ENCODE measurements at places on chromosomes 16 and 17.

DNA sequence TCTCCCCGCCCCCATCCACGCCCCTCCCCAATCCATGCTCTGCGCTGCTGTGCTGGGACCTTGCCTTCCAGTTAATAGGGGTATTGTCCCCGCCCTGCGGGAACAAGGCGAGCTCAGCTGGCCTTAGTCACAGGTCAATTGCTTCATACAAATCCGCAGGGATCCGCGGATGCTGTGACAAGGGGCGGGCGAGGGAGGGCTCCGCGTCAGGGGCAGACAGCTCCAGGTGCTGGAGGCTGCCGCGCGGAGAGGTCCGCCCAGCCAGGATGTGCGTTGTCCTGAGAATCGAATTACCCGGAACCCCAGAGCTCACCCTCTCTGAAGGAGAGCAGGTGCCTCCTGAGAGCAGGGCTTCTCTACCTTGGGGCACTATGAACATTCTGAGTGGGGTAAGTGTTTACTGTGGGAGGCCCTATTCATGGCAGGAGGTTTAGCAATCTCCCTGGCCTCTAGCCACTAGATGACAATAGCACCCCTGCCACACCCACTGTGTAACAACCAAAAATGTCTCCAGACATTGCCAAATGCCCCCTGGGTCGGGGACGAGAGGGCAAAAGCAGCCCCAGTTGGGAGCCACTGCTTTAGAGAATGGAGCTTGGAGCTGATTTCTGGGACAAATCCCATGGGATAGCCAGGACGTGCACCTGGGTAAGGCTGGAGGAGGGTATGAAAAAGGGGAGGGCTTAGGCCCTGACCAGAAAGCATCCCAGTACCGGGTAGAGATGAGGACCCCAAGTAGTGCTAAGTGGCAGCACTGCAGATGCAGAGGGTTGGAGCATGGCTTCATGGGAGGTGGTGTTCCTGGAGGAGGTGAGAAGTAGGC is 138.2 kb downstream of the CYLD start:
- no peak for DNase-seq

- no peak for DNase-seq
Observed at GRCh38 chr16:69056421-69056820, 49.0 kb upstream of the HAS3 start.

DNA sequence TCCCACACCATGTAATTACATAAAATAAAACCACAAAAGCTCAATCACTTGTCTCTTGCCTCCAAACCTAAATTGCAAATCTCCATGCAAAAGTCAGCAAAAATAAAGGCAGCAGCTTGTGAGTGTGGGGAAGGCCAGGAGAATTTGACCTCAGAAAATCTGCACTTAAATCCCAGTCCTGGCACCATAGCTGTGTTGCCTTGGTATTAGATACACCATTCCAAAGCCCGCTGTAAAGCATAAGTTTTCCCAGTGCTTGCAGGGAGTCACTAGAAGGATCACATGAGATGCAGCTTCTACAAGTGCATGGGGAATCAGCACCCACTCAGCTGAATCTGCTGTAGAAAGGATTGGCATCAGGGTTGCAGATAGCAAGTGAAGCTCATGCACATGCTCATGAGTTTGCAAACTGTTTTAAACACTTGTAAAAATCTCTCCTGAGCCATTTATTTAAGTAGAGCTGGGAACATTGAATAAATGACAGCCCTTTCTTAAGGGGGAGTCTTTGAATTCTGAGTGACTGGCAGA is 495.0 kb upstream of the HSBP1 start:
- no peak for DNase-seq

DNA sequence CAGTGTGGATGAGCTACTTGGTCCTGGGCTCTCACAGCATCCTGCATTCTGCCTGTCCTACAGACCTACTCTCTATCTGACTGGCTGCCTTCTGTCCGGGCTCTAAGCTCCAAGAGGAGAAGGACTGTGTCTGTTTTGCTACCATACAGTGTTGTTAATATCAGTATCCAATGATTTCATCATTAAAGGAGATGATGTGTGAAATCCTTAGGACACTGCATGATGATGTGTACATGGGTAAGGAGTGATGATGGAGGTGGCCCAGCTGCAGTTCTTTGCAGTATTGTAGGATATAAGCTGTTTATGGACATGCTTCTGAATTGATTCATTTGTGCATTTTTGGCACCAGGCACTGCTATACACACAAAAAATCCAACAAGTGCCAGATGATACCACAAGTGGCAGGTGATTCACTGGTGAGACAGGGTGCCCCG is 536.9 kb upstream of the CDH11 start:
- no peak for DNase-seq

- DNase-seq = no peak
Observed at GRCh38 chr16:57473176-57473840, 10.8 kb downstream of the POLR2C start.

DNA sequence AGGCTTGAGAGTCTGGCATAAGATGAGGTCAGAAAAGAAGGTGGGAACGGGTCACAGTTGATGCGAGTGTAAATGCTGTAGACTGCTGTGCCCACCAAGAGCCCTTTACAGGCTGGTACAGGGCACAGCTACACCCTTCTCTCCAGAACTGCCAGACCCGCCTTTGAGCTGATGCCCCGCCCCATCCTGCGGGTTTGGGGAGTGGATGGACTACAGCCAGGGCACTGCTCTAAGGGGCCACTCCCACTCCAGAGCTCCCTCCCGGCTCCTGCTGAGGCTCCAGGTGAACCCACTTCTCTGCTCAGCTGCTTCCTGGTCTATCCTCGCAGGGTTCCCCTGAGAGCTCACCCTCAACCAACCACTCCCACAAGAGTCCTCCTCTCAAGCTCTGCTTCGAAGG is 12.3 kb downstream of the MEIOB start:
- DNase-seq = no peak
